WTC11 (cell line): ENCODE measurements at places on chromosomes 6 and 20.

DNA sequence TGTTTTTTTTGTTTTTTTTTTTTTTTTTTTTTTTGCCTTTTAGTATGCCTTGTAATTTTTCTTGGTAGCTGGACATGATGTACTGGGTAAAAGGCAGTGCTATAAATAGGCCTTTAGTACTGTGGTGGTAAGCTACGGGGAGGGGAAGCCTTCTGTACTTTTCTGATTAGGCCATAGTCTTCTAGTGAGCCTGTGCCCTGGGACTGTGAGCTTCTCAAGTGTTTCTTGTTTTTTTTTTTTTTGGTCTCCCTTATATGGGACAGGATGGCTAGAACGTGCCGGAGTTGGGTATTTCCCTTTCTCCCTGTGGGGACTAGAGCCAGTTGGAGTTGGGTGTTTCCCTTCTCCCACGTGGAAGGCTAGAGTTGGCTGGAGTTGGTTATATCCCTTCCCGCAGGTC, 59.4 kb upstream of the PRELID3B start:
- no peak for DNase-seq

DNA sequence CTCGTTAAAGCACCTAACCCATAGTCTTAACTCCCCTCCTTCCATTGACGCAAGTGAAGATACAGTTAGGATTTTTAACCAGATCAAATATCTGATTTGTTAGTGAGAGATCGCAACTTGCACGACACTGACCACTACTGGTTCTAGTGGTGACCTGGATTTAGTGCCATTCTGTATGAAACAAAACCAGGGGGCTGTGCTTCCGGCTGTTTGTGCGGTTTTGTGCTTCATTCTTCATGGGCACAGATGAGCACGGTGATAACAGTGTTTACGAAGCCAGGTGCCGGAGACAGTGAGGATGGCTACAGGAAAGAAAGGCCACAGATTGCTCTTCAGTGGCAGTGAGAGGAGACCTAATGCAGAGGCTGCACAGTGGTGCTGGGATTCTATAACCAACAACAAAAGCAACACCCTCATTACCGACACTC, 75.5 kb downstream of the NOL4L start:
- no peak for DNase-seq

GRCh38 chr6:110366256-110366655, 8.1 kb upstream of the METTL24 start:
- no peak for DNase-seq

DNA sequence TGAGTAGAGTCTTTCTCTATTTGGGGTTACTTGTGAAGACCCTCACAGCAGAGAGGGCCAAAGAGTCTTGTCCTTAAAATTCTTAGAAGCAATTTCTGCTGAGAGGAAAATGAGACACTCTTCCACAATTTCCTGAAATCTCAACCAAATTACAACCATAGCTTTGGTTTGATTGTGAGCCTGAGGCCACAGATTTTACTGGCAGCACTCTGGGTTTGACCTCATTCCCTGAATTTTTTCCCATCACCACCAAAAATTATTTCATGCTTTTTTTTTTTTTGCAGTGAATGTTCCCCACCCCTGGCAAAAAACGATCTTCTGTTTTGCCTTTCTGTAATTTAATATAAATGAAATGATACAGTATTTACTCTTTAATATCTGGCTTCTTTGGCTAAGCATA, 125.5 kb downstream of the THEMIS start:
- DNase-seq: no peak

DNA sequence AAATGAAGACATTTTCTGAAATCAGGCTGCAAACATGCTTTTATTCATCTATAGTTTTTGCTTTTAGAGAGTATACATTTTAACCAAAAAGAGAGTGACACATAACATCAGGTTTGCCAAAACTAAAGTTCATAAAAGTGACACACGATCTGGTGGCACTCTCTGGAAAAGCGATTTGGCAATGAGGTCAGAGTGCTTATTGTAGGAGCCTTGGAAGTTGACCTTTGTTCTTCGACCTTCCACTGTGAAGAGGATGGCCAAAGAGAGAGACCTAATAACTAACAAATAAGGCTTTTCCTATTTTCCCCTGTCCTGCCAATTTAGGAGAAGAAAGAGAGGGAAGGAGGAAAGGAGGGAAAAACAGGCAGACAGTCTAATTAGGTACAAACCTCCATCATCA, 230.1 kb downstream of the SIM1 start:
- no peak for DNase-seq

- no peak for DNase-seq
These were observed 44.1 kb downstream of the PREX1 start for GRCh38 chr20:48783533-48784272.

DNA sequence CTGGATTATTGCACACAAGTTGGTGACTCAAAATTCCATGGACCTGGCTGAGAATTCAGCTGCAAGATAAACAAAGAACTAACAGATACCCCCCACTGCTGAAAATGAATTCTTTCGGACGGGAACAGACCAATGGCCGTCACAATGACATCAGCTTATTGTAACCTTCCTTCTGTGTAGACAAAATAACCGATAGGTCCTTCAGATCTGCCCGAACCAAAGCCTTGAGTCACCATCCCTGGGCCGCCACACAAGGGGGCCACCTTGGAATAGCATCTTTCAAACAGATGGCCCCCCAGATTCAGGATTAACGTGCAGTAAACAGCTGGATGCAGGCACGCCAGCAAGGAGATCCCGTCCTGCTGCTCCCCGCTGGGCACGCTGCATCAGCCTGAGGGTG, 214.0 kb upstream of the EXOC2 start:
- no peak for DNase-seq

- DNase-seq: peak; percentile 25
These were observed 631 bp downstream of the MDGA1 start for GRCh38 chr6:37696841-37697662.

DNA sequence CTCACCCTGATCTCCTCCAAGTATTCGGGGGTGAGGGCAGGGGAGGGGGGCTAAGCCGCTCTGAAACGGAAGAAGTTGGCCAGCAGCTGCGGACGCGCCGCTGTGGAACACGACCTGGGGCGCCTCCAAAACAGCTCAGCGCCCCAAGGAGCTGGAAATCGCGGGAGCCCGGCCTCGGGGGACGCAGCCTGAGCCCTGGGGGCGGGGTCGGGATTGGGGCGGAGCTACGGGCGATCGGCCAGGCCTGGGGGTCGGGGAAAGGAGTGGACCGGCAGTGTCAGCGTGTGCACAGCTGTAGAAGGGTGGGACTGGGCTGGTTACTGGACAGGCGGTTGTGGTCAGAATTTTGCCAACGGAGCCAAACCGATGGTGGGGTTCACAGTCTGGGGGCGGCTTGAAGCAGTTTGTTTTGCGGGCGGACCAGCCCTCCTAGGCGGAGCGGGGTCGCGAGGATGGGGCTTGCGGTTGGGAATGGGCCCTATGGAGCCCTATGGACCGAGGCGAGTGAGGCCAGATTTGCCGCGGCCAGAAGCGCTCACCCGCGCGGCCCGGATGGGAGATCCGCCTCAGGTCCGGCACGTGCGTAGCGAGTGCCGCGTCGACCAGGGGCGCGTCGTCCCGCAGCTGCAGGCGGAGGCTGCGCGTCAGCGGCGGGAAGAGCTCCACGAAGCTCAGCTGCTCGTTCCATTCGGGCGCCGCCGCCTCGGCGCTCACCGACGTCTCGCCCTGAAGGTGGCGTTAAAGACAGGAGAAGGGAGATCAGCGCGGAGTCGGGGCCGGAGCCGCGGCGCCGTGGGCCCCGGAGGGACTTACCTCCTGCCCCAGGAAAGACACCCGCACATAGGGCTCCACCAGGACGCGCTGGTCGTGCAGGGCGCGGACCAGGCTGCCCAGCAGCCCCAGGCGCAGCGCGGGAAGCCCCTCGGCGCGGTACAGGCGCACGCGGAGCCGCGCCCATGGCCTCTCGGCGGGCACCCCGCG, 14.3 kb upstream of the SPAG4 start:
- peak; percentile 80 for DNase-seq

DNA sequence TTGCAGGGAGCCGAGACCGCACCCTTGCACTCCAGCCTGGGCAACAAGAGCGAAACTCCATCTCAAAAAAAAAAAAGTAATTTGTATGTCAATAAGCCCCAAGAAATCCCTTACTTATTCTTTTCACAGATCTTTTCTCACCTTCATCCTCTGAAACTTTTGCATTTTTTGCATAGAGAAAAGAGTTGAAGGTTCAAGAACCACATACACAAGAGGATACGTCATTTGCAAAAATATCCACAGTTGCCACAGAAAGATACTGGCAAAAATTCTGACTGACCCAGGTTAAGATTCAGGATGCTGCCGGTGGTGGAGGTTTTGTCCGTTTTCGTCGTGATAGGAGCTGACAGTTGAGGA, 94.5 kb downstream of the ZMYND8 start:
- DNase-seq: no peak

GRCh38 chr6:140985679-140986275, 1146.9 kb upstream of the GJE1 start:
- DNase-seq: no peak

- DNase-seq: no peak
These were observed 38.8 kb downstream of the SNX9 start for GRCh38 chr6:157861814-157862213.

- DNase-seq: no peak
These were observed 31.3 kb upstream of the TRDN start for GRCh38 chr6:123668063-123668462.

DNA sequence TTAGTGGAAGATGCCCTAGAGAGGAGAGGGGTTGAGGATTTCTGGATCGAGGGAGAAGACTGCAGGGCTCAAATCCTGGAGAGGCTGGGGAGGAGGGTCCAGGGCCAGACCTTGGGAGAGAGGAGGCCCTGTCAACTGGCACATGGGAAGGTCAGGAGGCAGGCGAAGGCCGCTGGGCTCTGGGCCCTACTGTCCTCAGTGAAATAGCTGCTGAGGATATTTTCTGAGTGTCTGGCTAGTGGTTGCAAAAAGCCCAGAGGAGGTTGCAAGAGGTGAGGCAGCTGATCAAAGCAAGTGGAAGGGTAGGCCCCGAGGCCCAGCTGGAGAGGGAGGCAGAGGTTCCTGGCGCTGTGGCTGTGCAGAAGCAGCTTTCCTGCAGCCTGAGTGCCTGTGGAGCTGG, 103.4 kb upstream of the MLN start:
- no peak for DNase-seq

DNA sequence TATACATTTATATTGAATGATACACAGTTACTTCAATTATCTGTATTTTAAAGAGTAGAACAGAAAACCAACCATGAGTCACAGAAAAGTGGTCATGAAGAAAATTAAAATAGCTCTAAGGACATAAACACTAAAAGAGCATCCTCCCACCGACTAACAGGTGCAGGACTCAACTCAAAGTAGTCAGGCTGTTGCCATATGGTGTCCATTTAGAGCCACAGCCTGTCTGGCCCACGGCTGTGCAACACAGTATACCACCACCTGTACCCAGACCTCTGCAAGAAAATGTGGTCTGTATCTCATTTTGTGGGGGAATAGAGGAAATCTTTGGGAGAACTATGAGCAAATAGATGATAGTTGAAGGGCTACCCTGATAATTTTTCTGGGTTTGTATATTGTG, 449.8 kb upstream of the RNF217 start:
- no peak for DNase-seq

GRCh38 chr6:145733207-145733606, 2.1 kb downstream of the EPM2A start:
- no peak for DNase-seq

- DNase-seq: peak; percentile 90
These were observed at the start of gene ZNF341 for GRCh38 chr20:33731693-33732165. ZNF341 (plus strand) TSS chr20:33731996; CDS start chr20:33732022, 26 bp downstream.

- no peak for DNase-seq
These were observed 2.3 kb downstream of the DEFB124 start for GRCh38 chr20:31472395-31473330.

DNA sequence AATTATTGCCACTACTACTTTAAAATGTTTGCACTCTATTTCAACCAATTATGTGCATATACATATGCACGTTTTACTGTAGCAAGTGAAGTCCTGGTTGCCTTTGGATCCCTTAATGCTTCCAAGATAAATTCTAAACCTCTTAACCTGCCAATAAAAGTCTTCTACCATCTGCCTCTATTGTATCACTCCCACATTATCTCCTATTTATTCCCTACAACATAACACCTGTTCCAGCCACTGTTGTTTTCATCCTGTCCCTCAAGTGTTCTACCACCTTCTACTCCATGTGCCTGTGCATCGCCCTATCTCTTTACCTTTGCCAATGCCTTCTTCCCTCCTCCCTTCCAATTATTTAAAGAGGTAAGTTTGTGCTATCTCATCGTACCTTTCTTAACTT, 499.0 kb upstream of the RNF217 start:
- DNase-seq: no peak

- DNase-seq: no peak
These were observed 90.2 kb downstream of the DACT2 start for GRCh38 chr6:168229368-168229752.

DNA sequence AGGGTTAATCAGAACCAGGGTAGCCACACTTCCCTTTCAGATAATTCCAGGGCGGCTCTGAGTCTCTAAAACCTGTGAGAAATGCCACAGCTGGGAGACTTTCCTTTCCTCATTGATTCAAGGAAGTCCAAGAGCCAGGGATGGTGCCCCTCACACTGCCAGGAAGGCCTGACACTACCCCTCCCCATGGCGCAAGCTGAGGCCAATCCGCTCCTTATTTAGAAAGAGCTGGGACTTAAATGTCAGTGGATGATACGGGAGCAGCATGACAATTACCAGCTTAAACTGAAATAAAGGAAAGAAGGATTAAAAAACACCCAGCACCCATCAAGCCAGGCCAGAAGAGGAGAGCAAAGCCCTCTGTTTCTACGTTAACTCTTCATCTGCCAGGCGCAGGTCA, 244.4 kb downstream of the LRFN2 start:
- DNase-seq: no peak

- DNase-seq: no peak
These were observed 32.2 kb upstream of the TULP1 start for GRCh38 chr6:35544769-35545361.

- no peak for DNase-seq
These were observed 10.3 kb upstream of the ZNF831 start for GRCh38 chr20:59153355-59153681.

DNA sequence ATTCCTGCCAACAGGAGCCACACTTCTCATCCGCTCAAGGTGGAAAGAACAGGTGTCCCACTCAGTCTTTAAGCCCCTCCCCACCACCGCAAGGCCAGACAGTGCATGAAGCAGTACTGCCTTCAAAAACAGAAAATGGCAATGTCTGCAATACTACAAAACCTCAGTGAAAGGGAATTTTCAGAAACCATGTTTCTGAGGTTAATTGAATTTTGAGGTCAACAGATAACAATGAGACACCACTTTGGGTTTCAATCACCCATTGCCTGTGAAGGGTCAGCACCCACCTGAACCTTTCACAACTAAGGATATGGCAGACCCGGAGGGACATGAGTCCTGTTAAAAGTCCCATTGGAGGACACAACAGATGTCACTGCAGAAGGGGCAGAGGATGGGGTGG, 13.0 kb downstream of the ZC3H12D start:
- no peak for DNase-seq

GRCh38 chr20:25284131-25284601, 36.3 kb downstream of the PYGB start:
- peak; percentile 1 for DNase-seq

- DNase-seq: no peak
These were observed 93.6 kb downstream of the CD24 start for GRCh38 chr6:106880952-106881351.
